ENCODE measurements at places on chromosomes 6 and 20. TPM values are rescaled to one million over a fixed set of nuclear protein-coding genes. Genes with fewer than 3 reads are reported as not detected.

Gene DEFB132
- total RNA-seq = not detected

DNA sequence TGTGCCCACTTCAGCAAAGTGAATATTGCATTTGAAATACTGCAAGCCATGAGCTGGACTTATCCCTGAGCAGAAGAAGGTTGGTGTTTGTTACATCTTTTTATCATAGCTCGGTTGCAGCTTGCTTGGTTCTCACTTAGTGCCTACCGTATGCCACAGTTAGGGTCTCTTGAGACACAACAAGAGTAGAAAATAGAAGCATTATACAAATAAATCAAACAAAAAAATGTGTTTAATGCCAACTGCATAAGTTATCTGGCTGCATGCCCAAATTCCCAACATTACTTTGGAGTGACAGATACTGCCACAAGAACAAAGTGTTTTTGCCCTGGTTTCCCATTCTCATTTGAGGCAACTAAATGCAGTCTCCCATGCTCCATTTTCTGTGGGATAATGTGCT lies 53.9 kb upstream of the LAMP5 start:
- DNase-seq = peak; percentile 89
- no peak overlapping the region for H3K27ac ChIP-seq
- H3K27me3 ChIP-seq = no peaks in the 10 kb centered on the region
- no peak overlapping the region for H3K4me3 ChIP-seq

Gene DEFB114
- total RNA-seq = not detected

DNA sequence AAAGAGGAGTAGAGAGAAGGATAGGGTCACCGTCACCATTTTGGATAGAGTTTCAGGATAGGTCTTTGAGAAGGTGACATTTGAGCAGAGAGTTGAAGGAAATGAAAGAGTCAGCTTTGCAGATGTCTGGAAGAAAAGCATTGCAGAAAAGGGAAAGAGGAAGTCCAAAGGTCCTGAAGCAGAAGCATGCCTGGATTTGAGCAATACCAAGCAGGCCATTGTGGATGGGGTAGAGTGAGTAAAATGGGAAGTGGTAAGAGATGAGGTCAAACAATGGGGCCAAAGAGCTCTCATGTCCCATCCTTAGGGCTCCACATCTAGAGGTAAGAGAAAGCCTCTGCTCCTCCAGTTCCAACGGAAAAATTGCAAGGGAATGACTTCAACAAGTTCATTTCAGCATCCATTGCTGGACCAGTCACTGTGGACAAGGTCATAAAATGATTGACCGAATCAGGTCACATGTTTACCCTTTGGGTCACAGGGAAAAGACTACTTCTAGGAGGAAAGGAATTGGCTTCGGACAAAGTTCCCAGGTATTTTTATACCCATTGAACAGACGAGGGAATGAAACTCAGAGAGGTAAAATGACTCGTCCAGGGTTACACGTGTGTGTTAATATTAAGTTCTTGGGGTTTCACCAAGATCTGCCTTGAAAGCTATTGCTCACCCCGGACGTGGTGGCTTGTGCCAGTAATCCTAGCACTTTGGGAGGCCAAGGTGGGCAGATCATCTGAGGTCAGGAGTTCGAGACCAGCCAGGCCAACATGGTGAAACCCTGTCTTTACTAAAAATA lies 6.6 kb upstream of the SAMHD1 start:
- peaks cover 2% of the 10 kb centered on the region for H3K36me3 ChIP-seq
- H3K27ac ChIP-seq = no peak overlapping the region
- H3K4me3 ChIP-seq = no peak overlapping the region

- H3K4me3 ChIP-seq = no peak overlapping the region
- H3K36me3 ChIP-seq = no peaks in the 10 kb centered on the region
- H3K27me3 ChIP-seq = peaks cover 88% of the 10 kb centered on the region
- H3K27ac ChIP-seq = no peak overlapping the region
- no peaks in the 10 kb centered on the region for H3K4me1 ChIP-seq
- DNase-seq = no peak
Measured at GRCh38 chr20:20992277-20992676, 113.9 kb downstream of the LINC00237 start.

Gene OLIG3
- not detected for total RNA-seq

GRCh38 chr6:129936329-129937165 lies 75.4 kb upstream of the TMEM244 start:
- H3K27ac ChIP-seq = no peak overlapping the region
- H3K36me3 ChIP-seq = no peaks in the 10 kb centered on the region
- peaks cover 25% of the 10 kb centered on the region for H3K4me1 ChIP-seq
- no peak overlapping the region for H3K4me3 ChIP-seq

Gene UNC5CL
- 0.58 TPM for total RNA-seq

Gene C20orf141
- not detected for total RNA-seq

- H3K4me1 ChIP-seq = no peaks in the 10 kb centered on the region
- no peak for DNase-seq
- no peaks in the 10 kb centered on the region for H3K27me3 ChIP-seq
- H3K27ac ChIP-seq = no peak overlapping the region
- H3K36me3 ChIP-seq = no peaks in the 10 kb centered on the region
Measured at GRCh38 chr6:105821027-105821426, 265.1 kb upstream of the PRDM1 start.

GRCh38 chr6:30348957-30349356 lies 4.0 kb downstream of the RPP21 start:
- peaks cover 9% of the 10 kb centered on the region for H3K4me1 ChIP-seq
- peaks cover 8% of the 10 kb centered on the region for H3K36me3 ChIP-seq
- no peak for DNase-seq
- no peaks in the 10 kb centered on the region for H3K27me3 ChIP-seq
- no peak overlapping the region for H3K27ac ChIP-seq

DNA sequence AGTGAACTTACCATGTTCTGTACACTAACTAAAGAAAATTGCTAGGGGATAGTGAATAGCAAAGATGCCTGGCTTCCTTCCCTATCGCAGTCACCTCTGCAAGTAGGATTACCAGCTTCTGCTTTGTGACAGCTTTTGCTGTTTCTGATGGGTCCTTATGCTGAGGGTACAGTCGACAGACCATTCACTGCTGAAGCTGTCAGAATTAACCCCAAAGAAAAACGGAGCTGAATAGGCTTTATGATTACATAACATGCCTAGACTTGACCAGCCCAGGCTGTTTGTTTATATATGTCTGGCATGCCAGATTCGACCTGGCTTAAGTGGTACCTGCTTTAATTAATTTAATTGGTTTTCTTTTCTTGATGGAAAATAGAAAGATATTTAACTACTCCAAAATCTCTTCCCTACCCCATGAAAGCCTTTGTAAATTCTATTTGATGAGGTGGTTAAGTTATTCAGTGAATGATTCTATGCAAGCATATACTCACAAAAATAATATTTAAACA lies 21.7 kb upstream of the PRELID3B start:
- H3K4me3 ChIP-seq = no peak overlapping the region
- DNase-seq = no peak
- no peaks in the 10 kb centered on the region for H3K4me1 ChIP-seq
- peaks cover 75% of the 10 kb centered on the region for H3K27me3 ChIP-seq

GRCh38 chr6:127120787-127121636 lies 2.5 kb downstream of the RSPO3 start:
- H3K4me1 ChIP-seq = no peaks in the 10 kb centered on the region
- no peaks in the 10 kb centered on the region for H3K36me3 ChIP-seq

Gene RAMACL
- total RNA-seq = 0.26 TPM

Gene TMEM74B
- 18.4 TPM for total RNA-seq

- no peaks in the 10 kb centered on the region for H3K36me3 ChIP-seq
- H3K4me3 ChIP-seq = no peak overlapping the region
- no peaks in the 10 kb centered on the region for H3K27me3 ChIP-seq
Measured at GRCh38 chr6:170441316-170441715, 111.8 kb downstream of the PSMB1 start.

DNA sequence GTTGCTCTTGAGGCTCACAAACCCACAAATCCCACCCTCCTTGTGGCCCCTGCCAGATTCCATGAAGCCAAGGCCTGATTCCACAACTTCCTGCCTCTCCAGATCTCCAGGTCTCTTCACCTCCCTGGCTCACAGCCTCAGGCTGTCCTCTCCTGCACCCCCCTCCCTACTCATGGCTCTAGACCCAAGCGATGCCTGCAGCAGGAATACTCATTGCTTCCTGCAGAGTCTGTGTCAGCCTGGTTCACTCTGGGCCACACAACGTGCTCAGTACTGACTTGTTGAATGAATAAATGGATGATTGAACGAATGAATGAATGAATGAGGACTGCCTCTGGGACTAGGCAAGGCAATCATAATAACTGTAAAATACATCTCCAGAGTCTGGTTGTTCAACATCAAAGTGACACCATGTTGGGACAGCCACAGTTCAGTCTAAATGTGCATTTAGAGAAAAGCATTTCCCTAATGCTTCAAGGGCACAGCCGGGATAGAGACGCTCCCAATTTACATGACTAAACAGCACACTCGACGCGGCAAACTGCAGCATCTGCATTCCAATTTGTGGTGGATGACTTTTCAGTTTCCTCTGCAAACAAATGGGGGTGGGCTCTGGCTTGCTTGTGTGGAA lies 139.9 kb downstream of the GRM4 start:
- DNase-seq = no peak
- H3K27ac ChIP-seq = no peak overlapping the region
- no peaks in the 10 kb centered on the region for H3K4me1 ChIP-seq
- no peaks in the 10 kb centered on the region for H3K36me3 ChIP-seq
- no peak overlapping the region for H3K4me3 ChIP-seq

- H3K4me1 ChIP-seq = peaks cover 42% of the 10 kb centered on the region
- H3K4me3 ChIP-seq = no peak overlapping the region
Measured at GRCh38 chr6:54695815-54696214, 150.8 kb upstream of the FAM83B start.

GRCh38 chr6:114534813-114535212 lies 192.0 kb upstream of the HS3ST5 start:
- H3K27me3 ChIP-seq = no peaks in the 10 kb centered on the region
- H3K4me3 ChIP-seq = no peak overlapping the region
- no peaks in the 10 kb centered on the region for H3K4me1 ChIP-seq
- H3K27ac ChIP-seq = no peak overlapping the region
- no peaks in the 10 kb centered on the region for H3K36me3 ChIP-seq

DNA sequence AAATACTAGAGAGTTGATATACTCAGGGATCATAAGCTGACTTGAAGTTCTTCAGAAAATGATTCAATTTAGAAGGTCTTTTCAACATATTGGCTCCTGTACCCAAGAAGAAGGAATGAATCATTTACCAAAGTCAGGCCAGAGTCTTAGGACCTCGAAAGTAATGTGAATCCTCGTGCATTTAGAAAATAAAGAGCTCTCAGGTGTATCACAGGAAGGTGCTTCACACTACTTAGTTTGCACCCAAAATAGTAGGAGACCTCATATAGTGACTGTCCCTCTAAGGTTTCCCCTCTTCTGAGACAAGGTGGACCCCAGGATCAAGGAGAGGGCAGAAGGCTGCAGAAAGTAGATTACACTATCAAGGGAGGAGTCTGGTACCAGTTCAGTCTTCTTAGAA lies 71.8 kb downstream of the F13A1 start:
- peaks cover 61% of the 10 kb centered on the region for H3K27me3 ChIP-seq
- no peak for DNase-seq
- no peak overlapping the region for H3K27ac ChIP-seq
- H3K4me1 ChIP-seq = no peaks in the 10 kb centered on the region

DNA sequence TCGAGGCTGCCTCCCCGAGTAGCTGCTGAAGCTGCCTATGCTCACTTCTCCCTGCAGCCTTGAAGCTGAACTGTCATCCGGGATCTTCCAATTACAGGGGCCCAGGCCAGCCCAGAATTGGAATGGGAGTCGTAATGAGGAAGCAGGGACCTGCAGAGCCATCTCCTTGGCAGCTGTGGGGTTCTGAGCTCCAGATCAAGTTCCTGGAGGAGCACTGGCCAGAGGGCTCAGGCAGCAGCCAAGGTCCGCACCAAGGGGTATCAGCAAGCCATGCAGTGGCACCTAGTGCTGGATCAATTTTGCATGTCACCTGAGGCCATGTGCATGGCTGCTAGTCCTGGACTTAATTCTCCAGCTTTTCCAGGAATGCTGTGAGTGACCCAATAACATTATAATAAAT lies 163.2 kb upstream of the TSHZ2 start:
- H3K27ac ChIP-seq = no peak overlapping the region
- no peaks in the 10 kb centered on the region for H3K36me3 ChIP-seq
- no peaks in the 10 kb centered on the region for H3K4me1 ChIP-seq
- DNase-seq = no peak
- no peak overlapping the region for H3K4me3 ChIP-seq

Gene PEX7
- total RNA-seq = 6.6 TPM

GRCh38 chr6:139373928-139374356 lies 506 bp downstream of the CITED2 start:
- H3K27me3 ChIP-seq = no peaks in the 10 kb centered on the region
- peak overlapping the region; percentile 91 for H3K4me3 ChIP-seq
- DNase-seq = no peak
- peak overlapping the region; percentile 83 for H3K27ac ChIP-seq
- H3K36me3 ChIP-seq = peaks cover 7% of the 10 kb centered on the region

DNA sequence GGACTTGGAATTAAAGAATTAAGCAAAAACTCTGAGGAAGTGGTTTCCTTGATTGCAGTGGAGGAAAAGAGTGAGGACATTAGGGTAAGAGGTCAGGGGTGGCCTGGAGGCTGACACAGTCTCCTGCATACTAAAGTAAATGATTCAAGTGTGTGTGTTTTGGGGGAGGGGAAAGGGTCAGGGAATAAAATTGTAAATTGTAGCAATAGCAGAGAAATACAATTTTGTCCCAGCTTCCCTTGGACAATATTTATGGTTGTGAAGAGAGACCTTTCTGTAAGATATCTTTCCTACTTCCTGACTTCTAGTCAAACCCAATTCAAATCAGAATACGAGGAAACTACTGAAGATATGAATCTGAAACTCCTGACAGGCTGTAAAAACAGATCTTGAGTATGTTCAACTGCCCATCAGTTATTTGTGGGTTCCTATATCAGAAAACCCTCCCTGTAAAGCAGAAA lies 143.4 kb upstream of the HMGN3 start:
- H3K4me1 ChIP-seq = peaks cover 32% of the 10 kb centered on the region
- peak overlapping the region; percentile 90 for H3K27ac ChIP-seq
- H3K36me3 ChIP-seq = no peaks in the 10 kb centered on the region
- peak overlapping the region; percentile 9 for H3K4me3 ChIP-seq

GRCh38 chr6:75135876-75136275 lies 70.0 kb downstream of the COL12A1 start:
- no peaks in the 10 kb centered on the region for H3K27me3 ChIP-seq
- no peak overlapping the region for H3K27ac ChIP-seq
- H3K36me3 ChIP-seq = no peaks in the 10 kb centered on the region
- DNase-seq = no peak

All from PC-3 (cell line).